Esophagus mucosa (tissue), 1 donor: ENCODE measurements at places on chromosomes 5 and 9.

DNA sequence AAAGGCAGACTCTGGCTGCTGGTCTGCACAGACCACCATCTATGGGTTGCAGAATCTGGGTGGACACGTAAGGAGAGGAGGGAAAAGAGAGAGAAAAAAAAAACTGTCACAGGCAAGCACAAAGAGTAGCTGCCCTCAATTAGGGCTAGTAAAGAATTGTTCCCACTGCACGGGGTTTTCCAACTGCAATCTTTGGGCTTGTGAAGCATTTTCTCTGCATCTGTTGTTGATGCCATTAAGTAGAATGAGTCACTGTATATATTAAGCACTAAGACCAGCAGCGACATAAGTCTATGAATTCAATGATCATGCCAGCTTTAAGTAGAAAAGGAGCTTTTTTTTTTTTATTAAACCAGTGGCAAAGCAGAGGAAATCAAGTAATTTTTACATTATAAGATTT, 40.2 kb downstream of the MED10 start:
- no peak for ATAC-seq

DNA sequence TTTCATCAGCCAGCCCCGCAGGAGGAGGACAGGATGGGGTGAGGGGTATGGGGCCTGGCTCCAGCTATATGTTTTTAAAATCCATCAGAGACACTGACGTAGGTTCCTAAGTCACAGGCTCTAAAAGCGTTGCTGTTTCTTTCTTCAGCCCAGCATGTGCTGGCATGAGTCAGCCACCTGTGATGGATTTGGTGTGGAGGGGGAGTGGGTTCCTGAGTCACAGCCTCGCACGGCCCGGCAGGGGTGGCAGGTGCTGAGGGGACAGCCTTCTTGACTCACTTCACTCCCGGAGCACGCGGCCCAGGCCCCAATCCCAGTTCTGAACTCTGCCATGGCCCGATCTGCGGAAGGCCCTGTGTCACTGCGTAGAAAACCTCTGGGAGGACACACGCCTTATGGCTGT, 38.8 kb upstream of the RPL26L1 start:
- ATAC-seq = peak; percentile 72

DNA sequence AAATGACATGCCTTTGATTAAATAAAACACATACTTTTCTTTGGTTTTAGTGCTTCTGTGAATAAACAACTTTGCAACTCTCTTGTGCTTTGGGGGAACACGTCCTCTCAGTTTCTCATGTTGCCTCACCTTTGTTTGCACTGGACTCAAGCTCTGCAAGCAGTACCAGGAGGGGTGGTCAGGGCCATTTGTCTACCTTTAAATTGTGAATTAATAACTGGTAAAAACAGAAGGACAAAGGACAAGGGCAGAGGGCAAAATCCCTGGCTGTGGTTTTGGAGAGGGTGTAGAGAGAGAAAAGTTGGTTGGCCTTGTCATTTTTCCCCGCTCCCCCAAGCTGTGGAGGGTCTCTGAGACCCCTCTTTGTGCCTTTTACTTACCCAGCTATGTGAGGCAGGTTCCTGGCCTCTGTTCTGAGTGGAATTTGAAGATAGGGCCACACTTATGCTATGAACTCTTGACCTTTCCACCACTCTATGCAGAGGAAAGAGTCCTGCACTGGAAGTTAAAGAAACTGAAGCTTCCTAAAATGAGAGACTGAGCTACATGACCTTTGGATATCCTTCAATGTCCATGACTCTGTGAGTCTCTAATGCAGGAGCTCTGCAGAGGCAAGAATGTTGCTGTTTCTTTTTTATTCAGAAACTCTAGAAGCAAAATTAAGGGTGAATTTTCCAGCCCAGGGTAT, 55.1 kb upstream of the MOCS2 start:
- ATAC-seq = no peak

- no peak for ATAC-seq
Observed at GRCh38 chr5:32638309-32638708, 53.0 kb downstream of the SUB1 start.
